ENCODE measurements at places on chromosomes 3 and 15. TPM values are rescaled to one million over a fixed set of nuclear protein-coding genes. Genes with fewer than 3 reads are reported as not detected.

ITGA11 gene
- total RNA-seq, result 138 TPM

C3orf80 gene
- total RNA-seq, result 1.1 TPM

SNTN gene
- total RNA-seq, result not detected

DNA sequence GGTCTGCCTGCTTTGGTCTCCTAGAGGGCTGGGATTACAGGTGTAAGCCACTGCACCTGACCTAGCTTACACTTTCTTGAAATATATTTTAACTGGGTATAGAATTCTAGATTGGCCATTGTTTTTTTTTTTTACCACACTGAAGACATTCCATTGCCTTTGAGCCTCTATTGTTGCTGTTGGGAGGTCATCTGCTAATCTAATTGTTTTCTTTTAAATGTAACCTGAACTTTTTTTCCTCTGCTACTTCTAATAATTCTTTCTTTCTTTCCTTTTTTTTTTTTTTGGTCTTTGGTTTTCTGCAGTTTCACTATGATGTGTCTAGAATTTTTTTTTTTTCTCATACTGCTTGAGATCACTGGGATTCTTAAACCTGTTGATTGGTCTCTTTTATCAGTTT is 28.1 kb downstream of the ERICH6 start:
- no peaks in the 10 kb centered on the region for H3K27me3 ChIP-seq
- H3K4me3 ChIP-seq, result no peak overlapping the region
- DNase-seq, result no peak
- no peaks in the 10 kb centered on the region for H3K4me1 ChIP-seq

GRCh38 chr15:61195116-61196002 is 33.7 kb downstream of the RORA start:
- DNase-seq, result no peak
- no peaks in the 10 kb centered on the region for H3K4me1 ChIP-seq
- H3K36me3 ChIP-seq, result no peaks in the 10 kb centered on the region
- H3K27ac ChIP-seq, result no peak overlapping the region
- H3K27me3 ChIP-seq, result no peaks in the 10 kb centered on the region
- H3K4me3 ChIP-seq, result no peak overlapping the region

DNA sequence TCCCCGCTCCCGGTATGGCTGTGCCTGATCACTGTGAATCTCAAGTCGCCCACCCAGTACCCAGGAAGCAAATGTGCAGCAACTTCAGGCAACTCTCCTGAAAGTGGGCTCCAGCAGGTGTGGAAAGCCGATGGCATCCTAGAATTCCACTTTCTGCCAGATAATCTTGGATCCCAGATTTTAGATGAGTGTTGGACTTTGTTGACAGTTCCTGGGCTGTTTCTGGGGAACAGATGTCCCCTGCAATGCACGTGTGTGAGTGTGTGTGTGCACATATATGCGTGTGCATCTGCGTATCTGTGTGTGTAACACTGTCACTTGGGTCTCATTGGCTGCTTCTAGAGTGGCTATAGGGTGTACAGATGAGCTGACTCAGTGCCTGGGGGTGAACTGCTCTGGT is 59.0 kb downstream of the FEM1B start:
- H3K27me3 ChIP-seq, result no peaks in the 10 kb centered on the region
- H3K4me1 ChIP-seq, result peaks cover 6% of the 10 kb centered on the region
- H3K27ac ChIP-seq, result peak overlapping the region; percentile 93
- H3K36me3 ChIP-seq, result peaks cover 5% of the 10 kb centered on the region

- H3K27me3 ChIP-seq, result no peaks in the 10 kb centered on the region
- no peaks in the 10 kb centered on the region for H3K4me1 ChIP-seq
- no peaks in the 10 kb centered on the region for H3K36me3 ChIP-seq
These were observed 879 bp upstream of the EIF5A2 start for GRCh38 chr3:170909129-170909903.

DNA sequence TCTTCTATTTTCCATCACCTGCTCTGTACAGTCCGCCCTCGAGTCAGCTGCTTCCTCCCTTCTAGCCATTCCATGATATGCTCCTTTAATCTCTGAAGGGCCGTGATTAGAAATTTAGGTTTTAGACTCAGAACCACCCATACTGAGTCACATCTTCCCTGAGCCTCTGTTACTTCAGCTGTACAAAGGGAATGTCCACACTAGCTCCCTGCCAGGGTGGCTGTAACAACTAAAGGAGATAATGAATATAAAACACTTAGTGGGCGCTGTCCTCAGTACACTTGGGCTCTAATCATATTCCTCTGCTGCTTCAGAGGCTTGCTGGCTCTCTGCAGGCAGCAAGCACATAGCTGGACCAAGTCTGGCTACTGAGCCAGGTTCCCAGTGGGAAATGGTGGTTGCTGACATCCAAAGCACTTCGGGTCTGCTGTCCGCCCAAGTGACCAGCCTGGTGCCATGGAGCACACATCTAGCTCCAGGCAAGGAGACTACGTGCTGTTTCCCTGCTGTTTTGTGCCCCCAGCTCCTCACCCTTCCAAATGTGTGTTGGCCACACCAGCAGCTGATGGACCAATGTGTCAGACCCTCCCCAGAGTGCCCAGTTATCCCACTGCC is 901 bp upstream of the CHST14 start:
- H3K4me3 ChIP-seq, result no peak overlapping the region
- no peak for DNase-seq
- H3K27ac ChIP-seq, result peak overlapping the region; percentile 91
- H3K36me3 ChIP-seq, result no peaks in the 10 kb centered on the region

GRCh38 chr3:117435506-117435905 is 725.9 kb downstream of the TUSC7 start:
- no peaks in the 10 kb centered on the region for H3K36me3 ChIP-seq
- DNase-seq, result no peak
- no peak overlapping the region for H3K27ac ChIP-seq
- H3K4me3 ChIP-seq, result no peak overlapping the region

GRCh38 chr15:76330080-76330680 is 6.4 kb upstream of the ISL2 start:
- no peak overlapping the region for H3K4me3 ChIP-seq
- no peaks in the 10 kb centered on the region for H3K27me3 ChIP-seq
- peak; percentile 77 for DNase-seq
- no peaks in the 10 kb centered on the region for H3K36me3 ChIP-seq
- H3K27ac ChIP-seq, result no peak overlapping the region
- no peaks in the 10 kb centered on the region for H3K4me1 ChIP-seq

GRCh38 chr3:39819899-39820298 is 10.5 kb downstream of the MYRIP start:
- H3K4me1 ChIP-seq, result no peaks in the 10 kb centered on the region
- no peak for DNase-seq
- H3K27me3 ChIP-seq, result no peaks in the 10 kb centered on the region
- H3K27ac ChIP-seq, result no peak overlapping the region
- H3K36me3 ChIP-seq, result no peaks in the 10 kb centered on the region
- no peak overlapping the region for H3K4me3 ChIP-seq

DNA sequence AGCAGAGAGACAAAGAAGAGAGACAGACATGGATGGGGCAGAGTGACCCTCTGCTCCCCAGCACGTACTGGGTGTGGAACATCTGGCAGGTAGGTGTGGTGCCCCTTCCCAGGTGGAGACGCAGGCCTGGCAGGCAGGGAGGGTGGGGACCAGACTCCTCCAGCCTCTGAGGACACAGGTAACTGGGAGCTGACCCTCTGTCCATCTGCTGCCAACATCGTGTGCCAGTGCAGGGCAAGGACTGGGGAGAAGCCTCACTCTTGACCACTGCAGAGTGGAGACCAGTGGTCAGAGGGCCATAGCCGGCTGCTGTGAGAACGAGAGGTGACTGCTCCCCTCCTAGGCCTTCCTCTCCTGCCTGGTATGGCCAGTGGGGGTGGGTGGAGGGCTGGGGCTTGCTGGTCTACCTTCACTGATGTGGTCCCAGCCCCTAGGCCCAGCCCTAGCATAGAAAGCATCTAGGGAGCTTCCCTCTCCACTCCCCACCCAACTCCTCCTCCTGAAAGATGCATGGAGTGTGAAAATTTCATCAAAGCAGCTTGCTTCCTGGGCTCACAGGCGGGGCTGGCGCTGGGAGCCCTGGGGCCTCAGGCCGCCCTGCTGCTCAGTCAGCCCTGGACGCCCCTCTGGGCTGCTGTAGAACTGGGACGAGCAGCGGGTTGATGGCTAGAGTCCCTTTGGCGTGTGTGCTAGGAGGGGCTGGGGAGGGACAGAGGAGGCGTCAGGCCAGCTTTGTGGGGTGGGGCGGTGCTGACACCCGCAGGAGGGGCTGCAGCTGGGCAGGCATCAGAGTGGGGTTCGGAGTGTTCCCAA is 90.3 kb downstream of the PLXNA1 start:
- no peaks in the 10 kb centered on the region for H3K4me1 ChIP-seq
- H3K27me3 ChIP-seq, result no peaks in the 10 kb centered on the region
- no peaks in the 10 kb centered on the region for H3K36me3 ChIP-seq
- no peak for DNase-seq
- H3K4me3 ChIP-seq, result no peak overlapping the region
- H3K27ac ChIP-seq, result no peak overlapping the region

DNA sequence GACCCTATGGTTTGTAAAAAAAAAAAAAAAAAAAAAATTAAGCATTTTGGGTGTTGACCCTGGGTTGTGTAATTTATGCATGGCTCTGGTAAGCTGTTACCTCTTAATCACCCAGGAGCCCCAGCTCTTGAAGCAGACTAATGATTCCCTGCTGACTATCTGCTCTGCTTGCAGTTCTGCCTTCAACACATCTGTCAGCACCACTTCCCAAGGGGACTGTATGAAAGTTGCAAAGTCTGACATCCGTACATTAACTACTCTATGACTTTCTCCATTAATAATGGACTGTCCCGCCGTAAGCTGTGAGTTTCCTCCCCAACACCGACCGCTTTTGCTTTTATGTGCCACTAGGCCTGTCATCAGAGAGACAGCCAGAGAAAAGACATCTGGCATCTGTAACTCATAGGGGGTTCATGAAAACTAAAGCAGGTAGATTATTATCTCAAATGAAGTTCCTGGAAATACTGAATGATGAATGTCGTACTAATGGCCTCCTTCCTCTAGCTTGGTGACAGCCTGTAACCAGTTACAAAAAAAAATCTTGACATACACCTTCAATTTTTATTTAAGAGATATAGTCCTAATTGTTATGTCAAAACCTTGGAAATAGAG is 271.5 kb downstream of the IL5RA start:
- H3K27ac ChIP-seq, result no peak overlapping the region
- no peak for DNase-seq

- no peaks in the 10 kb centered on the region for H3K4me1 ChIP-seq
- H3K4me3 ChIP-seq, result no peak overlapping the region
- no peaks in the 10 kb centered on the region for H3K27me3 ChIP-seq
- no peak for DNase-seq
These were observed 203.4 kb downstream of the SLCO3A1 start for GRCh38 chr15:92056875-92057274.

Data from aorta (tissue), 5 donors.